Tongue (tissue), 3 donors: ENCODE measurements at places on chromosomes 3 and 15.

GRCh38 chr3:115074502-115074901 is 72.6 kb downstream of the ZBTB20 start:
- DNase-seq, result no peak

DNA sequence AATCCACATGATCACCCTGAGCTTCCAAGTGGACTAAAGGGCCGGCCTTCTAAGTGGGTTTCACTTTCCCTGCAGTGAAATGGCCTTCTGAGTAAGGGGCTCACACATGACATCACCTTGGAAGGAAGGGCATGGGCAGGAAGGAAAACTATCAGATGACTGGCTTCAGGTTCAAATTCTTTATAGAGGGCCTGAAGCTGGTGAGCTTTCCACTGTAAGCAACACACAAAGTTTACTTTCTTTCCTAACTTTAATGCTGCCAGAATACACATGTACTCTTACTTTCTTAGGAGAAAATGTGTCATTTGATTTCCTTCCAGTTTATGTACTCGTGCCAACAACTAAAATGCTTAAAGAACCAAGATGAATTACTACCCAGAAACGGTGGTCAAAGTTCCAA is 475.6 kb downstream of the FOXP1 start:
- DNase-seq, result peak; percentile 31

DNA sequence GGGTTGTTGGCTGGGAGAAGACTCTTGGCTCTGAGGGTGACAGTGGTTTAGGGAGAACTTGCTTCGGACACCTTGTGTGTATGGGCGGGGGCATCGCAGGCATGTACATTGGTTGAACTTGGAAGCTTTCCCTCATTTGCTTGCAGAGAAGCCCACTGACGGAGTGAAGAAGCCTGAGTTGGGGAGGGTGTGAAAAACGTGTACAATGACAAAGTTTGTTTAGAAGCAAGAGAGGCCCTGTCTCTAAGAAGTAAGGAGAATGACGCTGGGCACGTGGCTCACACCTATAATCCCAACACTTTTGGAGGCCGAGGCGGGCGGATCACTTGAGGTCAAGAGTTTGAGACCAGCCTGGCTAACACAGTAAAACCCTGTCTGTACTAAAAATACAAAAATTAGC is 13.7 kb downstream of the LIMD1 start:
- DNase-seq, result no peak

- no peak for DNase-seq
These were observed 143.7 kb downstream of the NR1D2 start for GRCh38 chr3:24088782-24089181.

GRCh38 chr15:37133602-37134001 is 33.3 kb upstream of the MEIS2 start:
- peak; percentile 61 for DNase-seq

DNA sequence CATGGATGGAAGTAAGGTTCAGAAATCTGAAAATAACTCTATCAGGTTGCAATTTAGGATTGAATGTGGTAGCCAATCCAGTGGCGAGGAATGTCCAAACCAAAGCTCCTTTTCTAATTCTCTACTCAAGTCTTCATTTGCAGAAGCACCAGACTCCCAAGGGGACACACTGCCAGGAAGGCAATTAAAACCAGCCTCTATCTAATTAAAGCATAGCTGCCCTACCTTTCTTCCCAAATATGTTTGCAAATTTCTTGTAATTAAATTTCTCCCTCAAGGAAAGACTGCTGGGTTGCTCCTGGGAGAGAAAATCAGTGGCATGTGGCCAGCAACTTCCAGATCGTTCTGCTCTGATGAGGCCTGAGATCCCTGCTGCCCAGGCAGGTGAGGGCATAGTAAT is 153.4 kb upstream of the MCTP2 start:
- no peak for DNase-seq

GRCh38 chr3:43540624-43541023 is 81.2 kb downstream of the ANO10 start:
- no peak for DNase-seq

- DNase-seq, result no peak
These were observed 48.0 kb upstream of the LPP start for GRCh38 chr3:188106006-188106405.

- DNase-seq, result no peak
These were observed 131.1 kb downstream of the XXYLT1 start for GRCh38 chr3:195139876-195140240.

DNA sequence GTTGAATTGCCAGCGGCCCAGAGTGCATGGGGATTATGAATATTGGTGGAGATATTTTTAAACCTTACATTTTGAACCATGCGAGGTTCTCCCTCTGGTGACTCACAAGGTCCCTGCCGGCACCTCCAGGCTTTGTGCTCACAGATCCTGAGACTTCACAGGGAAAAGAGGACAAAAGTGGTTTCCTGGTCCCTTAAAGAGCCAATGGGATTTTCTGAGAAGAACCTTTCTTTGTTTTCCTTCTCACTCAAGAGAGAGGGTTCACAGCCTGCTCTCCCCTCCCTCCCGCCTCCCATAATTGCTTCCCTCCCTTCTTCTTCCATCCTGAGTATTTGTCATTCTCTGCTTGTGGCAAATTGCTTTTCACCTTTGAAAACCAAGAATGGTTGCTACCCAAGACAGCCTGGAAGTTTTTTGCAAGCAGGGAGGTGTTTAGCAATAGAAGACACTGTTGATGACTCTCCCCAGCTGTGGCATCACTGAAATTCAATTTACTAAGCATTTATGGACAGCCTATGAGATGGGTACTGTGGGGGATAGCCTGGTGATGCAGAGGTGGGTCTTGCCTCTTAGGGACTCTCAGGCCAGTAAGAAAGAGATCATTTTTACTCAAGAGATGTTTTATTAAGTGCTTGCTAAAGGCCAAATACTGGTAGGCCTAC is 76.6 kb downstream of the CPN2 start:
- no peak for DNase-seq

DNA sequence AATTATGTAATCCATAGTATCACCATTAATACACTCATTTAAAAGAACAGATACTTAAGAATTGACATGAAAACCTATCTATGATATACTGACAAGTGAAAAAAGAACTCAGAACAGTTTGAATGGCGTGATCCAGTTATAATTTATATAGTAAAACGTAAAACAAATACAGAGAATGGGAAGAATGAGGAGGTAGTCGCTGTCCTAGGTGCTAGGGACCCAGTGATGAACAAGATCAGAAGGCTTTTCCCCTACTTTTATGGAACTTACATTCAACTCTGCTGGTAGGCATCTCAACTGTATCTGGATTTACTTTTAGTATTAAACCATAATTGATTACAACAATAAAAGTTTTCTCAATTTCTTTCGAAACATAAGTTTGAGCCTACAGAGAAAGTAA is 31.8 kb downstream of the GSK3B start:
- no peak for DNase-seq

DNA sequence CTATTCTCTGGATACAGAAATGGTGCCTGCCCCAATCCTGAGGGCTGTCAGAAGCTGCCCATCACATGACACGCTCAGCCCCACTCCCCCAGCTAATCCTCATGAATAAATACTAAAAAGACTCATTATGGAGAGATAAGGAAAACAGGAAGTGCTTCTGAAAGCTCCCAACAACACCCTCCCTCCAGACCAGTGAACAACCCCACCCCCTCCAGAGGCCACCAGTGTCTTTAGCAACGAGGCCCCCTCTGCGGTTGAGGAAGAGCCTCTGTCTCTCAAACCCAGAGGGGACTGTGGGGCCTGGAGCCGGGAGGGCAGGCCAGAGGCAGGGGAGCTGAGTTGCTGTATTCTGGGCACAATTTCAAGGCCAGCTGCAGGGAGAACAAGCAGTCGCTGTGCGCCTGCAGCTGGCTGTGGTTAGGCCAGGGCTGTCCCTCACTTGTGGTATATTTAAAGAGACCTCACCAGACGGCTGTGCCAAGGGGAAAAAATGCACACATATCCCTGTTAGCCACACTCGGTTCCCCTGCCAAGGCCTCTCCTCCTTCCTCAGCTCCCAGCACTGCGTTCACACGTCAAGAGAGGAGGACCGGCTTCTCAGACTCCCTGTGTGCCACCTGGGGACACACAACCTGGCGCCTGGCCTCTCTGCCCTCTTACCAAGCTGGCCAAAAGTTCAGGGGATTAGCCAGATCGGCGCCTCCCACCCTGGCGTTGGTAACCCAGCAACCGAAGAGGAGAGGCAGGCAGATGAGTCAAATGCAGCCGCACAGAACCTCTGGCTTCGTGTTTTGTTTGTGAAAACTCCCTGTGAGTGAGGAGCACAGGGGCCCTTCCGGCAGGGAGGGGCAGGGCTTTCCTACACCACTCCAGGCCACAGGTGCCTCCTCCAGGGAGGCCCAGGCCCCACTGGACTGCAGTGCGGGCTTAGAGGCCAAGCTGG is 101.2 kb upstream of the ETV5 start:
- peak; percentile 97 for DNase-seq

DNA sequence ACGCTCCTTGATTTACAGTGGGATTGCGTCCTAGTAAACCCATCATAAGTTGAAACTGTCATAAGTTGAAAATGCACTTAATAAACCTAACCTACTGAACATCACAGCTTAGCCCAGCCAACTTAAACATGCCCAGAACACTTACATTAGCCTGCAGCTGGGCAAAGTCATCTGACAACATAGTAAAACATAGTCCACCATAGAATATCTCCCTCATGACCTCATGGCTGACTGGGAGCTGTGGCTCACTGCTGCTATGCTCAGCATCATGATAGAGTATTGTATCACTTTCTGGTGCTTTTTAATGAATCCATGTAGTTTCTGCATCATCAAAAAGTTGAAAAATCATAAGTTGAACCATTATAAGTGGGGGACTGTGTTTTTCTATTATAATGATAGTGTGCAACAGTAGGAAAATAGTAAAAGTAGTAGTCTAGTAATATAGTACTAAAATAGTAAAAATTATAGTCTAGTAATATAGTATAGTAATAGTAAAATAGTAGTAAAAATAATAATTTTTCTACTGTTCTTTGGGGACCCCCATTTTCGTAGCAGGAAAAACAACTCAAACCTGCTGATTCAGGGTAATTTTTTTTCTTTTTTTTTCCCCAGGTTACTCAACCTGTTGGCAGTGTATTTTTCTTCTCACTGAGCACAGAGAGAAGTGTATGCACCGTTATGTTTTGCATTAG is 233.5 kb downstream of the MYRIP start:
- no peak for DNase-seq

DNA sequence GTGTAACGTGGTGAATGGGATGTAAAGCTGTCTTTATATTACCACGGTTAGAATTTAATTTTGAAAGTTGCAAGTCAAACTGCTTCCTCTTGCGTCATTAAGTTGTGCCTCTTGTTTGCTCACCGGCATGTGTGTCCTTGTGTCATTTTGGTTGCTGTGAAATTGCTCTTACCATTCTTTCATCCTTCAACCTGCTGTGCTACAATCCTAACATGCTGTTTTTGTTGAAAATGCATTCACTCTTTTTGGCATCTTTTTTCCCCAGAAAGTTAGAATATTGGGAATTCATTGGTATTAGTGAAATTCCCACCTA is 164.7 kb downstream of the PGPEP1L start:
- no peak for DNase-seq

- DNase-seq, result peak; percentile 45
These were observed 158.2 kb upstream of the TSC22D2 start for GRCh38 chr3:150249779-150250470.

- DNase-seq, result peak; percentile 95
These were observed 35.9 kb downstream of the HMCES start for GRCh38 chr3:129314386-129315222.

DNA sequence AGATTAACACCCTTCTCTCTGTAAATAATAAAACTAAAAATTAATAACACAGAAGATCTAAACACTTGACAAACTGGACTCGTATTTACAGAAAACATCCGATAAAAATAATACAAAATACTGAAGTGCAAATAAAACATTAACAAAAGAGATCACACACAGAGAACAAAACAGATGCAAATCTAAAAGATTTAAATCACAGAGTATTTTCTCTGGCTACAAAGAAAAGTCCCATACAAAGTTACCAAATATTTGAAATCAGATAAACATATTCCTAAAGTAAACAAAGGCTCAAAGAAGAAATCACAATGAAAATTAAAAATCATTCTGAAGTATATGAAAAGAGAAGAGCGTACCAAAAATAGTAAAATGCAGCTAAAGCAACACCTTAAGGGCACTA is 42.5 kb downstream of the TBL1XR1 start:
- no peak for DNase-seq

- DNase-seq, result no peak
These were observed 159.6 kb downstream of the LEKR1 start for GRCh38 chr3:156985711-156986110.

GRCh38 chr15:60541481-60542299 is 62.7 kb upstream of the ICE2 start:
- DNase-seq, result peak; percentile 50

DNA sequence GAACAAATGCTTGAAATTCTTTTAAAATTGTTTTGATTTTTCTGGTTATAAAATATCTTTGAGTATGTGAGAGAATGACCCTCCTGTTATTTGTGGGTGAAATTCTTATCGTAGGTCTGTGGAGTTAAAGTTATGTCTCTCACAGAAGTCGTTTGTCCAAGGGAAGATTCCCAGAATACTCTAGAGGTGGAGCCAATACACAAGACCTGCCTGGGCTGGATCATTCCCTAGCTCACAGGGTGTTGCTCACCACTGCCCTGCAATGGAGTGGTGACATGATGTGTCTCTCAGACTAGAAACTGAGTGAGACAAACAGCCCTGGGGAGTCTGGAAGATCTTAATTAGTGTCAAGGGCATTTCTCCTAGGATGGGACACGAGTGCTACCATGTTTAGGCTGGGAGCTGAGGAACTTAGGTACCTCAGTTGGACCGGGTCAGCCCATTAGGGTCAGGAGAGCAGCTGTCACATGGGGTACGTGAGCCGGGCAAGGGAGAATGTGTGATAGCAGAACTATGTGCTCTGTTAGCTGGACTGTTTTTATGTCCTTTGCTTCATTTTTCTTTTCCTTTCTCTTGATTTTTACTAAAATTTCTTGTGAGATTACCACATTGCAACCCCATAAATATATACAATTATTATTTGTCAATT is 53.6 kb upstream of the MYO5C start:
- no peak for DNase-seq

DNA sequence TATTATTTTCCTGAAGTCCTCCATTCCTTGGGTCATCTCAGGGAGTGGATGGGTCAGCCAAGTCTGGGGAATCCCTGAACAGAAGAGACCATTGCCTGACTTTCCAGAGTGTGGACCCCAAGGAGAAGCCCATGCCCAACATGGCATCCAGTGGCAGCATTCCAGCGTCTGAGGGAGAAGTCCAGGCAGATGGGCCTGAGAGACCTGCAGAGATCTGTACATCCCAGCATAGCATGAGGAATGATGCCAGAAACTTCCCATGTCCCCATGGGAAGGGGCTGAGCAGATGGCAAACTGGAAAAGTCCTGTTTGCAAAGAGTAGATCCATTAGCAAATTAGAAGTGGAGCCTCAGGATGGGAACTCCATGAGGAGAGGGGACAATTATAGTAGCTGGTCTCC is 17.6 kb upstream of the COLQ start:
- DNase-seq, result no peak
